Ovary (tissue), 10 donors: ENCODE measurements at places on chromosomes 1 and 21. TPM values are rescaled to one million over a fixed set of nuclear protein-coding genes. Genes with fewer than 3 reads are reported as not detected.

DNA sequence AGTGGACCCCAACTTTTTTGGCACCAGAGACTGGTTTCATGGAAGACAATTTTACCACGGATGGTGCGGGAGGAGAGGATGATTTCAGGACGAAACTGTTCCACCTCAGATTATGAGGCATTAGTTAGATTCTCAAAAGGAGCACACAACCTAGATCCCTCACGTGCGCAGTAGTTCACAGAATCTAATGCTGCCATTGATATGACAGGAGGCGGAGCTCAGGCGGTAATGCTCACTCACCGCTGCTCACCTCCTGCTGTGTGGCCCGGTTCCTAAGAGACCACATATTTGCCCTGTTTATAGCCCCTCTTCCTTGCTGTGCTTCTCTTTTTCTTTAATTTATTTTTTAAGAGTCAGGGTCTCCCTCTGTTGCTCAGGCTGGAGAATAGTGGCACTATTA is 4.6 kb downstream of the NTRK1 start:
- H3K4me3 ChIP-seq, result no peak overlapping the region
- no peak for DNase-seq
- no peaks in the 10 kb centered on the region for H3K36me3 ChIP-seq
- H3K27me3 ChIP-seq, result peaks cover 9% of the 10 kb centered on the region

DNA sequence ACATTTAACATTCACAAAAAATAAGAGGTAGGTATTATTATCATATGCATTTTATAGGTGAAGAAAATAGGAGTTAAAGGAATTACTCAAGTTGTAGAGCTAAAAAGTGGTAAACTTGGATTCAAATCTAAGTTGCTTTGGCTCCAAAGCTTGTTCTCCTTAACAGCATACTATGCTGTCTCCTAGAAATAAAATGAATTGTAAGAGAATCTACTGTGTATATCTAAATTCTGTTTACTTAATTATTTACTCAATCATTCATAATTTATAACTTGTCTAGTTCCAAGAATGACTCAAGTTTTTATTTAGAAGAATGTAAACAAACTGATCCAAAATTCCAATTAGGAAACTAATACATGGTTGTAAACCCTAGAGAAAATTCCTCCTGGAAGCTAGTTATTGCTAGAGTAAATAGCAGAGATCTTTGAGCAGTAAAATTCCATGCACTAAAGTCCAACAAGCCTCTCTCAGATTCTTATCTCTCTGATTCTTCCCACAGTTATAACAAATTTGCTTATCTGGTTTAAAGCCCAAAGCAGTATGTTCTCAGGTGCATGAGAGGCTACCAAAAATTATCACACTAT is 132.5 kb upstream of the DPT start:
- H3K27ac ChIP-seq, result no peak overlapping the region
- H3K4me1 ChIP-seq, result no peaks in the 10 kb centered on the region
- no peaks in the 10 kb centered on the region for H3K36me3 ChIP-seq
- no peak for DNase-seq

- no peak for DNase-seq
- no peak overlapping the region for H3K4me3 ChIP-seq
- no peak overlapping the region for H3K27ac ChIP-seq
- no peaks in the 10 kb centered on the region for H3K27me3 ChIP-seq
Observed at GRCh38 chr1:38120552-38121230, 74.1 kb upstream of the POU3F1 start.

GRCh38 chr1:189609167-189609566 is 868.5 kb downstream of the BRINP3 start:
- no peaks in the 10 kb centered on the region for H3K27me3 ChIP-seq
- H3K27ac ChIP-seq, result no peak overlapping the region
- H3K36me3 ChIP-seq, result no peaks in the 10 kb centered on the region

- no peaks in the 10 kb centered on the region for H3K36me3 ChIP-seq
- DNase-seq, result no peak
- H3K4me3 ChIP-seq, result no peak overlapping the region
- no peak overlapping the region for H3K27ac ChIP-seq
- H3K27me3 ChIP-seq, result no peaks in the 10 kb centered on the region
- H3K4me1 ChIP-seq, result no peaks in the 10 kb centered on the region
Observed at GRCh38 chr1:166017395-166017794, 149.4 kb downstream of the FAM78B start.

DNA sequence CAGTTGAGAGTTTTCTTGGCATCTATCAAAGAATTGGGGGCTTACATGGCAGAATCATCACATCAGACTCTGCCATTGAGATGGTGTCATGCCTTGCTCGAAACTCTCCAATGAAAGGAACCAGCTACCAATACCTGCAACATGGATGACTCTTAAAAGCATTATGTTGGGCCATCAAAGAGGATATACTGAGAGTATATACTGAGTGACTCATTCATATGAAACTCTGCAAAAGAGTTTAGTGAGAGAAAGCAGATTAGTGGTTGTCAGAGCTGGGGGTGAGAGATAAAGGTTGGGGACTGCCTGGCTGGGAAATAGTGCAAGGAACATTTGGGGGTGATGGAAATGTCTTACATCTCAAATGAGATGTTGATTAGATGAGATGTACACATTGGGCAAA is 14.7 kb upstream of the HMGB4 start:
- no peak for DNase-seq
- H3K4me1 ChIP-seq, result no peaks in the 10 kb centered on the region
- H3K27ac ChIP-seq, result no peak overlapping the region
- H3K27me3 ChIP-seq, result no peaks in the 10 kb centered on the region
- H3K4me3 ChIP-seq, result no peak overlapping the region

Gene MATN1
- total RNA-seq, result 0.20 TPM

DNA sequence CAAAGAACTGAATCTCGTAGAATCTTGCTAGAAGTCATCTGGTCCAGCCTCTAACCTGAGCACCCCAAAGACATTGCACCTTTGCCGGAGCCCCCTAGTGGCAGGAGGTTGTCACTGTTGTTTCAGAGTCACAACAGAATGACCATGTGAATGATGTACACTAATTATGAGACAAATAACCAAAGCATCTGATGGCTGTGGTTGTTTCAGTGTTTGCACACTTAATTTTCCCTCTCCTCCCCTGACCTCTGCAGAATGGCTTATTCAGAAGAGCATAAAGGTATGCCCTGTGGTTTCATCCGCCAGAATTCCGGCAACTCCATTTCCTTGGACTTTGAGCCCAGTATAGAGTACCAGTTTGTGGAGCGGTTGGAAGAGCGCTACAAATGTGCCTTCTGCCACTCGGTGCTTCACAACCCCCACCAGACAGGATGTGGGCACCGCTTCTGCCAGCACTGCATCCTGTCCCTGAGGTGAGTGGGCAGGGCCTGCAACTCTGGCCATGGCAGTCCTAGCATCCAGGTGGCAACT is 26.4 kb downstream of the TRAF5 start:
- no peak for DNase-seq
- peaks cover 1% of the 10 kb centered on the region for H3K4me1 ChIP-seq
- no peaks in the 10 kb centered on the region for H3K36me3 ChIP-seq
- H3K4me3 ChIP-seq, result no peak overlapping the region
- no peak overlapping the region for H3K27ac ChIP-seq
- no peaks in the 10 kb centered on the region for H3K27me3 ChIP-seq

Gene ZBTB18
- 10.8 TPM for total RNA-seq

DNA sequence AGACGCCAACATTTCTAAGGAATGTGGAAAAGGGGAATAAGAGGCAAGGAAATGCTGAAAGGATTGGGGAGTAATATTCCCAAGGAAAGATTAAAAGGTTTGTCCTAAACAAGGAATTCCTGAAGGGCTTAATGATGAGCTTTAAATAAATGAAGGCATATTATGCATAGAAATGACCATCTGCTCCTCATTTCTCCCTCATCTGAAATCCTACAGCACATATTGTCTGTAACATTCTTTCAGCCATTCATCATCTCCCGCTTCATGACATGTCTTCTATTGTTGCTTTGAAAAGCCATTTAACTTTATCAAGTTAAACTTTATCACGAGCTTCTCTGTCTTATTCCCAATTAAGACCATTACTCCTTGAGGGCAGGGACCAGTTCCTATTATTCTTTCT is 608.7 kb upstream of the PLXNA2 start:
- no peaks in the 10 kb centered on the region for H3K4me1 ChIP-seq
- H3K4me3 ChIP-seq, result no peak overlapping the region
- H3K27me3 ChIP-seq, result no peaks in the 10 kb centered on the region

GRCh38 chr1:183652107-183652506 is 1.0 kb downstream of the APOBEC4 start:
- H3K36me3 ChIP-seq, result no peaks in the 10 kb centered on the region
- no peak for DNase-seq
- H3K27ac ChIP-seq, result no peak overlapping the region
- no peak overlapping the region for H3K4me3 ChIP-seq

- no peaks in the 10 kb centered on the region for H3K36me3 ChIP-seq
- H3K27me3 ChIP-seq, result no peaks in the 10 kb centered on the region
- no peak overlapping the region for H3K4me3 ChIP-seq
- no peak for DNase-seq
- no peak overlapping the region for H3K27ac ChIP-seq
- H3K4me1 ChIP-seq, result peaks cover 20% of the 10 kb centered on the region
Observed at GRCh38 chr1:159918352-159919200, 6.7 kb downstream of the TAGLN2 start.

GRCh38 chr1:99758073-99758511 is 8.3 kb downstream of the FRRS1 start:
- peaks cover 2% of the 10 kb centered on the region for H3K4me1 ChIP-seq
- no peak overlapping the region for H3K4me3 ChIP-seq
- H3K27ac ChIP-seq, result no peak overlapping the region
- H3K36me3 ChIP-seq, result no peaks in the 10 kb centered on the region
- DNase-seq, result no peak

DNA sequence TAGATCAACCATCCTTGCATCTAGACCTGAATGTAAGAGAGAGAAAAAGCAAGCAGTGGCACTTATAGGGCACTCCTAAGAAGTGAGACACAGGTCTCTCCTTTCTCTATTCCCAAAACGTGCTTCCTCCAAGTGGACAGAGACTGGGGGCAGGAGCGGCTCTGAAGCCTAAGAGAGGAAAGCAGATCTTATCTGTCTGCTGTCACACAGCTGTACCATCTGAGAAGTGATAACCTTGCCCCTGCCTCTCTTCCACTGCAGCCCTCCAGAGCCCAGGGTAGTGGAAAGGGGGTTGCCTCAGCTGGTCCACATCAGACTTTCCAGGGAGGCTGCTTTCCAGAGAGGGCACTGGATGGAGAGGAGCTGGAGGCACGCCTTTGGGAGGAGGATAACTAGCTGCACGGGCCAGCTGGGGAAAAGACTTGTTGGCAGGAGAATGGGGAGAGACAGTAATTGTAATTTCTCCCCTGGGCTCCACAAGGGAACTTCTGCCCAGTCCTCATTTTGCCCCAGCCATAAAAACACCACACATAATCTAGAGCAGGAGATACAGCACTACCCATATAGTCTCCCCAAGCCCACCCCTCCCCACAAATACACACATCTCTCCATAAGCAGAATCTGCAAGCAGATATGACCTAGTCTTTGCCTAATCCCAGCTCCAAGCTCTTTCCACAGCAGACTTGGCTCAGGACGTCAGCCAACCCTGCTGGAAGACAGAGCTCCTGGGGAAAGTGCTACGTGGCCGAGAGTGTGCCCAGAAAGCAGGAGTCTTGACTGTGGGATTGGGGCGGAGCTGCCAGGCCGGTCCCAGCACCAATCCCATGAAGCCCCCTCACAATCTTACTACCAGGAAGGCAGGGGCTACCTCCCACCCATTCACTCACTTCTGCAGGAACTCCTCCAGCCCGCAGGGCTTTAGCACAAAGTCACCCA is 31.2 kb downstream of the PIK3C2B start:
- no peak overlapping the region for H3K4me3 ChIP-seq
- no peak for DNase-seq
- H3K4me1 ChIP-seq, result no peaks in the 10 kb centered on the region
- no peak overlapping the region for H3K27ac ChIP-seq
- no peaks in the 10 kb centered on the region for H3K27me3 ChIP-seq

DNA sequence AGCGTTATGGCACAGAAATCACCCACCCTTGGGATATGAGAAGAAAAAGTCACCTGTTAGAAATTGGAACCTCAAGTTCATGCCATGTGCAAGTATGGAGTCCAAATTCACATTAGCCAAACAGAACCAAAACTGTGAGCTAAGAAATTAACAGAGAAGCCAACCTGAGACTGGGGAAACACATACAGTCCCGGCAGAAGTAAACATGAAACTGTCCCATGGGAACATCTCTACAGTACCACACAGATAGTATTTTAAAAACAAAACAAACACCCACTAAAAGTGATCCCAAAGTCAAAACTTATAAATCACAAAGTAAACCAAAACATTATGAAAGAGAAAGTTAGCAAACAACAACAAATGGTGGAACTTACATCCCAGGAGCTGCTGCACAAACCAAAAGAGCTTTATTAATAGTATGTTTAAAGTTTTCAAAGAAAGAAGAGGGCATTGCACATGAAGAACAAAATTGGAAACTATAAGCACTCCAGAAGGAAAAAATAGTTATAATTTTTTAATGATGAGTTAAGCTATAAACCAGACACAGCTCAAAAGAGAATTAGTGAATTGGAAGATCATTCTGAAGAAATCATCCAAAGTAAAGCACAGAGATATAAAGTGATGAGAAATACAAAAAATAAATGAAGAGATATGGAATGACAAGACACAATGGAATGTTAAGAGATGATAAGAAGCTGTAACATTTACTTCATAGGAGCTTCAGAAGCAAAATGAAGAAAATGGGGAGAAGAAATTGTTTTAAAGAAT is 83.5 kb upstream of the COA6 start:
- H3K36me3 ChIP-seq, result no peaks in the 10 kb centered on the region
- H3K4me3 ChIP-seq, result no peak overlapping the region
- no peaks in the 10 kb centered on the region for H3K27me3 ChIP-seq
- H3K4me1 ChIP-seq, result no peaks in the 10 kb centered on the region
- DNase-seq, result no peak
- H3K27ac ChIP-seq, result no peak overlapping the region

Gene SIK1
- total RNA-seq, result 88.0 TPM

DNA sequence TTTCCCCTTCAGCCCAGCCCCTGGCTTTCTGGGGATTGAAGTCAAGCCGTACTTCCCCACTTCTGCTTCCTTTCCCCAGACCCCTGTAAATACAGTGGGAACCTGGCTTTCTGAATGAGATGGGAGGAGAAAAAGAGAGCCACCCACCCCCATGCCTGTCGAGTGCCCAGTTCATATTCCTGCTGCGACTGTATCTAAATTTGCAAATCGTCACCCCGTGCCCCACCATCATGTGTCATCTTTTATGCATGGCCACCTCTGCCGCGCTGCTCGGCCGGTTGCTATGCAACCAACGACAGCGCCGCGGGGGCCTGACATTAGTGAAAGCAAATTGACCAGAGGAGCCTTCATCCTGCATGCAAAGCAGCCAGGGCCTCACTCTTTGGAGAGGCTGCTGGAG is 143.0 kb downstream of the ELAVL4 start:
- H3K27me3 ChIP-seq, result no peaks in the 10 kb centered on the region
- H3K27ac ChIP-seq, result no peak overlapping the region
- H3K36me3 ChIP-seq, result no peaks in the 10 kb centered on the region
- H3K4me1 ChIP-seq, result no peaks in the 10 kb centered on the region
- H3K4me3 ChIP-seq, result no peak overlapping the region

GRCh38 chr1:165129568-165130164 is 226.8 kb downstream of the LMX1A start:
- DNase-seq, result no peak
- no peaks in the 10 kb centered on the region for H3K36me3 ChIP-seq
- H3K27me3 ChIP-seq, result no peaks in the 10 kb centered on the region
- no peak overlapping the region for H3K4me3 ChIP-seq
- H3K27ac ChIP-seq, result no peak overlapping the region
- no peaks in the 10 kb centered on the region for H3K4me1 ChIP-seq

- no peaks in the 10 kb centered on the region for H3K36me3 ChIP-seq
- no peaks in the 10 kb centered on the region for H3K27me3 ChIP-seq
- DNase-seq, result no peak
Observed at GRCh38 chr1:30283199-30283962, 440.0 kb downstream of the MATN1 start.
